ENCODE measurements at places on chromosomes 13 and 19.

GRCh38 chr13:98223741-98224140, 46.7 kb upstream of the RNF113B start:
- DNase-seq = no peak

- DNase-seq = no peak
Observed at GRCh38 chr13:29162638-29163235, 342.6 kb downstream of the MTUS2 start.

- DNase-seq = no peak
Observed at GRCh38 chr13:95002126-95002525, 289.8 kb upstream of the SOX21 start.

DNA sequence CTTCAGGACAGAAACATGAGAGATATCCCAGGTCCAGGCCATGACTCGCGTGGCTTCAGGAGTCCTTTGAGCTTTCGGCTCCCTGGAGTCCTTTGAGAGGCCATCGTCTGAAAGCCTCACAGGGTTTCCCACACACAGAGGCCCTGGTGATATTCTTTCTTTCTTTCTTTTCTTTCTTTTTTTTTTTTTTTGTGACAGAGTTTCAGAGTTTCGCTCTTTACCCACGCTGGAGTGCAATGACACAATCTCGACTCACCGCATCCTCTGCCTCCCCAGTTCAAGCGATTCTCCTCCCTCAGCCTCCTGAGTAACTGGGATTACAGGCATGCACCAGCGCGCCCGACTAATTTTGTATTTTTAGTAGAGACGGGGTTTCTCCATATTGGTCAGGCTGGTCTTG, 5.5 kb downstream of the SIN3B start:
- no peak for DNase-seq

GRCh38 chr19:45766296-45766868, 2.7 kb downstream of the SIX5 start:
- DNase-seq = no peak

DNA sequence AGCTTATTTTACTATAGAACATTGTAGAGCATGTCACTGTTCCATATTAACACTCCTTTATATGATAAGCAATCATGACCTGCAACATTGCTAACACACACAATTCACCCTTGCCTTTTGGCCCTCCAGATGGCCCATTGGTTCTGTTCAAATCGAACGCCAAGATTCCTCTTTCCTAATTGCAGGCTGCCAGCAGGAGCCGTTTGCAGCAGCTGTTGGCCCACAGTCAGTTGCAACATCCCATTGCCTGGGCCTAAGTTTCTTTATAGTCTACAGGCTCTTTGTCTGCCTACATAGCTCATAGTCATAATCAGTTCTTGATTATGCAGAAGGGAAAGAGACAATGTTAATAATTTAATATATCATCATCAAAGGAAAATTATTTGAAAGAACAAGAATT, 37.6 kb downstream of the KCTD12 start:
- no peak for DNase-seq

GRCh38 chr13:26996965-26997752, 174.5 kb downstream of the USP12 start:
- DNase-seq = no peak

- no peak for DNase-seq
Observed at GRCh38 chr19:46928951-46929350, 68.2 kb downstream of the ARHGAP35 start.

DNA sequence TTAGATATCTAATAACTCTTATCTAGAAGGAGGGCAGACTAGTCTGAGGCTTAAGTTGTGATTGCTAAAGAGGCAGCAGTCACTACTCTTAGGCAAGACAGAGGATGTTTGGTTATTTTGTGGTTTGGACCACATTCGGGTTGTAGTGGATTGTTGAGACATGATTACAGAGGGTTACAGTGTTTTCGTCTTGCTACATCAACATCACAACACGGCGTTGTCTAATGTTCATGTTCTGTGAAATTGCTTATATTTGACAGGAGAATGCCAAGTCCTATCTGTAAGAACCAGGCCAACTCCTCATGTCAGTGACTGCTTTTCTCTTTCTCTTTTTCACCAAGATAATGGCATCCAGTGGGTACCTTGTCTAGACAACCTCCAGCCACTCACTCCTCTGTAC, 16.8 kb upstream of the TM9SF2 start:
- no peak for DNase-seq

GRCh38 chr13:95643936-95644598, 439 bp downstream of the DZIP1 start:
- DNase-seq = no peak

DNA sequence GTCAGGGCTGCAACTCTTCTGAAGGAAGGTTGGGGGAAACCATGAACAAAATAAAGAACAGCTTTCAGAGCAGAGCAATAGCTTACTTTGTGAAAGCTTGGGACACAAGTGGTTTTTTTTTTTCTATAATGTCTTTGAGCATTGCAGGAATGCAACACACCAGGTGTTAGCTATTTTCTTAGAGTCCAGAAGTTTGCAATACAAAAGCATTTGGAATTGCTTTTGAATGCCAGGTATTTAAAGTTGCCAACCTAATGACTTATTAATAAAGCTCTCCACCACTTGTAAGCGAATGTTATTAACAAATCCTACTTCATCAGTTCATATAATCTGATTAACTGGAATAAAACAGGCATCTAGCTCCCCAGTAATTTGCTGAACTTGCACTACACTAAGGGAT, 172.6 kb downstream of the NUFIP1 start:
- no peak for DNase-seq

DNA sequence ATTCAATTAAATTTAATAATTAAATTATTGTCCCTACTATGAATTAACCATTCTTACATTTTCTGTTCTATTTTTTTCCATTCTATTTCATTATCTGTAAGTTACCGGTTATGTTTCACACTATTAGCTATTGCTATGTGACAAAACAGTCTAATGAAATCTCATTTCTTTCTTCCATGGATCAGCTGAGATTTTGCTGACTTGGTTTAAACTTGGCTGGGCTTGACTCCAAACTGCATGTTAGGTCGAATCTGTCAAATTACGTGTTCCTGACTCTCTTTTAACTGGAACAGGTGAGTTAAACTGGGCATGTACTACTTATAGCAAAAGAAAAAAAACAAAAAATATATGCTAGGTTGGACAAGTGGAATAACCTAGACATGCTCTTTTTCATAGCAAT, 1464.4 kb downstream of the OLFM4 start:
- DNase-seq = no peak

- DNase-seq = peak; percentile 44
Observed at GRCh38 chr19:7534531-7535046, 928 bp upstream of the PNPLA6 start.

Measured in small intestine (tissue), 16 donors.